ENCODE measurements at places on chromosomes 5 and 9.

- peak; percentile 92 for DNase-seq
Observed at GRCh38 chr5:147403651-147404640, 105.9 kb downstream of the DPYSL3 start.

GRCh38 chr5:135560858-135561257 is 17.9 kb downstream of the CXCL14 start:
- DNase-seq, result peak; percentile 35

DNA sequence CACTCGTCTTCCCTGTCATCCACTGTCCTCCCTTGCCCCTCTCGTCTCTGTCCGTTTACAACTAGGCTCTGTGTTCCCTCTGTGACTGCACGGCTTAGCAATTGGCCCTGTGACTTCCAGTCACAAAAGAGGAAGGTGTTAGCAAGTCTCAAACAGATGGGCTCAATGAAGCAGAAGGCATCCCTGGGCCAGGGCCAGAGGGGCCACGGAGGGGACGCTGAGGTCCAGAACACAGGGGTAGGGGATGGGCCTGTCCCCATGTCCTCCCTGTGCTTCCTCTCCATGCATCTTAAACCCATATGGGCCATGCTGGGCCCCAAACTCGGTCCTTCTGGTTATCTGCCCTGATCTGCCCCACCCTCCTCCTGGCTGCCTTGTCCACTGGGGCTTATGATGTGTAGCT is at the start of gene CD72:
CD72 (minus strand) TSS at position 89 of the 403 bp plus-strand sequence. CDS start 110 bp downstream, outside the sequence.
- no peak for DNase-seq

DNA sequence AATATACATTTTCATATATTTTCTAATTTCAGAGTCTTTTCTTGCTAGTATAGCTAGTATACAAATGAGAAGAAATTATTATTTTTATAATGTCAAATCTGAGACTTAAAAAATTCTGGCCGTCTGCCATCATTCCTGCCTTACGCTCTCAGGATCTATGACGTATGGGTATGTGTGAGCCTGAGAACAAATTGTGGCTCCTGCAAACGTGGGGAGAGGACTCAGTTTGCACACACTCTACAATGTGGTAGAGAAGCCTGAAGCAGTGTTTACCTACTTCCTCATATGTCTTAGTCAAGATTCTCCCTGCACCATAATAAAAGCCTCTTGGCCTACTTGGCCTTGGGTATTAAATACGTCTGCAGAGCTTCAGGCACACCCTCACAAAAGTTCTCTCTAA is 825.4 kb downstream of the SEMA5A start:
- DNase-seq, result no peak

Data from RCC 7860 (cell line).